ENCODE measurements at places on chromosomes 6 and 20.

- DNase-seq, result no peak
Observed at GRCh38 chr6:56742122-56742791, 99.6 kb upstream of the DST start.

- DNase-seq, result no peak
Observed at GRCh38 chr20:23683807-23684206, 5.0 kb downstream of the CST4 start.

DNA sequence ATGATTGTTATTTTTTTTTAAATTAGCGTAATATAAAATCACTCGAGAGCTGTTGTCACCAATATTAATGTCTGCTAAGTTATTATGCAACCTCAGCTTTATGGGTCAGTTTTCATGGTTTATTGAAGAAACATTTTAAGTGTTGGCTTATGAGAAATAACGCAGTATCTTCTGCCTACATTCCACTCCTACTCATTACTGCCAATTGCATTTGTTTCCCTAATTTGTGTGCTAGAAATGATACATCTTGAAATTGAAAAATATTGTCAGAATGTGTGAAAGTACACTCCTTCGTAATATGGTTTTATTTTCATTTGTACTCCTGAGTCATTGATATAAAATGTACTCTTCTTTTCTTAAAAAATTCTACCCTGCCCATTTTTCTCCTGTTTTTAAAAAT is 333.3 kb upstream of the HSF2 start:
- DNase-seq, result no peak

- DNase-seq, result no peak
Observed at GRCh38 chr6:123841067-123841896, 37.6 kb downstream of the NKAIN2 start.

GRCh38 chr6:45054610-45055009 is 273.5 kb upstream of the RUNX2 start:
- no peak for DNase-seq

GRCh38 chr6:99412065-99412464 is 13.0 kb downstream of the PNISR start:
- DNase-seq, result no peak

DNA sequence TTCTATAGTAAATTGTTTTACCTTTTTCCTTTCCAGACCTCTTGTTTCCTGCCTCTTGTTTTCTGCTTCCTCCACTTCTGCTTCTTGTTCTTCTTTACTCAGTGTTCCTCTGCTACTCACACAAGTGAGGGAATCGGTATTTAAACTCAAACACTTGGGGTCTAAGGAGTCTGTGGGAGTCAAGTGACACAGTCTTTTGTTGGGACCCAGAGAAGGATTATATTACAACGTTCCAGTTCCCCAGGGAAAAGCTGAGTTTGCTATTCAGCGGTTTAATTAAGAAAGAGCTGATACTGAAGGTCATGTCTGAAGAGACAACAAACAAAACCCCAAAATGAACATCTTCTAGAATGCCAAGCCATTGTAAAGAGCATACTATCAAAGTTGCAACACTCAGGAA is 107.8 kb upstream of the CITED2 start:
- no peak for DNase-seq

DNA sequence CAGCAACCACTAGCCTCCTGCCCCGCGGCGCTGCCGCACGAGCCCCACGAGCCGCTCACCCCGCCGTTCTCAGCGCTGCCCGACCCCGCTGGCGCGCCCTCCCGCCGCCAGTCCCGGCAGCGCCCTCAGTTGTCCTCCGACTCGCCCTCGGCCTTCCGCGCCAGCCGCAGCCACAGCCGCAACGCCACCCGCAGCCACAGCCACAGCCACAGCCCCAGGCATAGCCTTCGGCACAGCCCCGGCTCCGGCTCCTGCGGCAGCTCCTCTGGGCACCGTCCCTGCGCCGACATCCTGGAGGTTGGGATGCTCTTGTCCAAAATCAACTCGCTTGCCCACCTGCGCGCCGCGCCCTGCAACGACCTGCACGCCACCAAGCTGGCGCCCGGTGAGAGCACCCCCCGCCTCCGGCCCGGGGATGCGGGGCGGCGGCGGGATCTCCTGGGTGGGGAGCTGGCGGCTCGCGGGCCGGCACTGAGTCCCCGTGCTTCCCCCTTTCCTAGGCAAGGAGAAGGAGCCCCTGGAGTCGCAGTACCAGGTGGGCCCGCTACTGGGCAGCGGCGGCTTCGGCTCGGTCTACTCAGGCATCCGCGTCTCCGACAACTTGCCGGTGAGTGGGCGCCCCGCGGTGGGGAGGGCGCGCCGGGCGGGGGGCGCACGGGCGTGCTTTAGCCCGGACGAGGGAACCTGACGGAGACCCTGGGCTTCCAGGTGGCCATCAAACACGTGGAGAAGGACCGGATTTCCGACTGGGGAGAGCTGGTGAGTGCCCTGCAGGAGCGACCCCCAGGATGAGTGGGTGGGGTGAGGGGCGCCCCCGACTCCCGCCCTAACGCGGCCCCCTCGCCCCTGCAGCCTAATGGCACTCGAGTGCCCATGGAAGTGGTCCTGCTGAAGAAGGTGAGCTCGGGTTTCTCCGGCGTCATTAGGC is 585 bp downstream of the PIM1 start:
- peak; percentile 67 for DNase-seq

DNA sequence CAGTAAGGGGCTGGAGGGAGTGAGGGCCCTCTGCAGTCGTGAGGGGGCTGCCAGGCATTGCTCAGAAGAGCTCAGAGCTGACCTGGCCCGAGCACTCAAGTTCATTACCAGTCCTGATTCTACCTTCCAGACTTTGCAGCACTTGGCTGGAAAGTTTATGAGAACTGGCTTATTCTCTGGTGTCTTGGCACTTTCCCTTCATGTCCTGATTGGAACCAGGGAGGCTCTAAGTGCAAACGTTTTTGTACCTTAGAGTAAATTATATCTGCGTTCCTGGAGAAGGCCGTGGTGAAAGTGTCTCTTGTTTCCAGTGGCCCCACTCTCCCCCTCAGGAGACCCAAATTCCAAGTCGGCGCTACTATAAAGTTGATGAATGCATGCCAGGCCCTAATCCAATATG is 402.3 kb downstream of the CDC5L start:
- no peak for DNase-seq

GRCh38 chr6:157648561-157648960 is 174.5 kb upstream of the SNX9 start:
- no peak for DNase-seq

DNA sequence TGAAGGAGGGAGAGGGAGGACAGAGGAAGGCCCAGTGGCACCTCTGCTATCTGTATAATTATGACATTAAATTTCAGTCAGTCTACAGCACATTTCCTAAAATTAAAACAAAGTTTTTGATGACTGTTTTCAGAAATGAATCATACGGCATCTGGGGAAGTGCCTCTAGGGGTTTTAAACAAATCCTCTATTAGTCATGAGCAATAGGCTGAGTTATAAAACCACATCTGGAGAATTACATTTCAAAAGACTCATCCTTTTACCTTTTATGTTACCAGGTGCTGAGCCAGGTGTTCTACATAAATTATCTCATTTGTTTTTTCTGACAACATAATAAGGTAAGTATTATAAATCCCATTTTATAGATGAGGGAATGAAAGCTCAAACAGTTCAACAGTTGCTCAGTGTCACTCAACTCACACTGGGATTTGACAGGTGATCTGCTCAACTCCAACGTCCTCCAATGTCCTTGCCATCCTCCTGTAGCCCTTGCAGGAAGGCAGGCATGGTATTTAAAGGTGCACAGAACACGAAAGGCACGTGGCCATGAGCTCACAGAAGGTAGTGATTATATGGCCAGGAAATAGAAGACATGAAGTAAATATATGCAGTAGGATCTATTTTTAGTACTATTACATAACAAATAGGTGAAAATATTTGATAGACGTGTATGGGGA is 184.2 kb upstream of the MAN1A1 start:
- no peak for DNase-seq

GRCh38 chr6:167416676-167417430 is 92.0 kb downstream of the TTLL2 start:
- DNase-seq, result no peak

GRCh38 chr20:45306431-45306982 is at the start of gene RBPJL:
Gene RBPJL, plus strand, starts transcription at chr20:45306840. Its CDS starts 83 bp downstream, at chr20:45306923.
- no peak for DNase-seq

GRCh38 chr20:54291339-54292010 is 83.6 kb downstream of the PFDN4 start:
- no peak for DNase-seq

GRCh38 chr6:3421791-3422434 is 34.9 kb downstream of the SLC22A23 start:
- no peak for DNase-seq

DNA sequence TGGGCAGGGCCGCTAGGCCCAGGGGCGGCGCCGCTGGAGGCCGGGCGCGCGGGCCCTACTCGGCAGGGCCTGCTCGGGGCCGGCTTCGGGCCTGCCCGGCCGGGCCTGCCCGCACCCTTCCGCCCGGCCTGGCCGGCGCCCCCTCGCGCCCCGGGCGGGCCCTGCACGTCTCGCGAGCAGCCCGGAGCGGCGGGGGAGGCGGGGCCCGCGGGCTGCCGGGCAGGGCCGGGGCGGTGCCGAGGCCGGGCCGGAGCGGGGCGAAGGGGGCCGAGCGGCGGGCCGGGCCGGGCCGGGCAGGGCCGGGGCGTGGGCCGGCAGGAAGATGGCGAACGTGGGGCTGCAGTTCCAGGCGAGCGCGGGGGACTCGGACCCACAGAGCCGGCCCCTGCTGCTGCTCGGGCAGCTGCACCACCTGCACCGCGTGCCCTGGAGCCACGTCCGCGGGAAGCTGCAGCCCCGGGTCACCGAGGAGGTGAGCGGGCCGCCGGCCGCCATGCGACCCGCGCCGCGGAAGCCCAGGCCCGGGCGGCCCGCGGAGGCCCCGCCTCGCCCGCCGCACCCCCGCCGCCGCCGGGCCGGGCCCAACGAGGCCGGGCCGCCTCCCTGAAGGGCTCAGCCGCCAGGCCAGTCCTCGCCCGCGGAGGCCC is at the start of gene NPEPL1:
Gene NPEPL1, plus strand, starts transcription at position 222 of the 647 bp plus-strand sequence. Its CDS starts 101 bp downstream, at position 323.
- peak; percentile 73 for DNase-seq

- DNase-seq, result no peak
Observed at GRCh38 chr6:53604623-53605190, 59.8 kb upstream of the GCLC start.

- no peak for DNase-seq
Observed at GRCh38 chr6:35795453-35796071, 1.6 kb downstream of the CLPS start.

DNA sequence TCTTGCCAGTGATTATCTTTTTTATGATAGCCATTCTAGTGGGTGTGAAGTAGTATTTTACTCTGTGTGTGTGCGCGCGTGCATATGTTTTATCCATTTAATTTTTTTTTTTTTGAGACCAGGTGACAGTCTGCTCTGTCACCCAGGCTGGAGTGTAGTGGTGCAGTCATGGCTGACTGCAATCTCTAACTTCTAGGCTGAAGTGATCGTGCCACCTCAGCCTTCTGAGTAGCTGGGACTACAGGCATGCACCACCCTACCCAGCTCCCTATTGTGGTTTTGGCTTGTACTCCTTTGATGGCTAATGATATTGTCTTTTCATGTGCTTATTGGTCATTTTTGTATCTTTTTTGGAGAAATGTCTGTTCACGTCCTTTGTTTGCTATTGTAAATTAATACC is 33.3 kb downstream of the ITCH start:
- no peak for DNase-seq

DNA sequence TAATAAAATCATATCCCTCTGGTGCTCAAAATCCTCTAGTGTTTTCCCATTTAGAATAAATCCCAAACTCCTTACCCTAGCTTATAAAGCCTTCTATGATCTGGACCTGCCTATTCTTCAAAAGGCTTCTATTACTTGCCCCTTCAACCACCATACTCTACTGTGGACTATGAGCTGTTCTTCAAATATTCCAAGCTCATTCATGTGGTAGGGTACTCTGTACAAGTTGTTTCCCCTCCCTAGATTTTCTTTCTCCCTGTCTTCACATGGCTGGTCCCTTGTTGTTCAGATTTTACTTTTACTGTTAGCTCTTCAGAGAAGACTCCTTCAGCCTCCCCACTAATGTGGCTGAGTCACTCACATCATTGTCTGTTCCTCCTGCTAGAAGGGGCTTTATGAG is 193.2 kb downstream of the OGFRL1 start:
- DNase-seq, result no peak

DNA sequence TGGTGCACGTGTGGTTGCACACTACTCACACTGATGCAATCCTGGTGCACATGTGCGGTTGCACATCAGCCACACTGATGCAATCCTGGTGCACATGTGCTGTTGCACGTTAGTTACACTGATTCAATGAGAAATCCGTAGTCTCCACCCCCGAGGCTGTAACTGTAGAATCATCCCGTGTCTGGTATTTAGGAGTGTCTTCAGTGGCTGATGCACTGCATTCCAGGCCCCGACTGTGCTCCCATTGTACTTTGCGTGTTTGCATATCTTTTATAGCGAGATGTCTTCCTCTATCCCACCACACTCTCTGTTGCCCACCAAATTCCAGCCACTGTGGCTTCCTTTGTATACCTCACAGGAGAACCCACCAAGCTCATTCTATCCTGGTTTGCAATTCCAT is 87.8 kb upstream of the MTHFD1L start:
- DNase-seq, result no peak

DNA sequence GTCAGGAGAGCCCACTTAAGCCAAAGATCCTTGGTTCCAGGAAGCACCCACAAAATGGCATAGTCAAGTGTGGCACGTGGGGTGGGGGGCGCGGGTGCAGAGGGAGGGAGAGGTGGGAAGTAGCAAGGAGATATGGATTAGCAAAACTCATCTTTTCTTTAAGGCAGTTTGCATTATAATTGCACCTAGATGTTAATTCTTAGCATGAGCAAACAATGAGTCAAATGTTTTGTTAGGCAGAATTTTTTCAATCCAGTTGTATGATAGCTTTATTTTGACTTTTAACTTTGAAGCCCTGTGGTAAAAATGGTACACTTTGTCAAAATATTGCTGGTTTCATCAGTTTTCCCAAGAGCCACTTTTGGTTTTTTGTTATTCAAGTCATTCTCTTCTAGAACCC is 15.0 kb downstream of the SCAND1 start:
- no peak for DNase-seq

GRCh38 chr20:46028110-46028509 is 905 bp upstream of the SLC12A5 start:
- DNase-seq, result no peak

Data from ovary (tissue), 10 donors.